Stimulated activated naive B cell treated with anti-CD40 and anti-IgM and Interleukin-4, amounts not matched to agents 10 μg/mL and 1 μg/mL and 100 μg/mL, for 72 hours (primary cell): ENCODE measurements at places on chromosomes 5 and 9.

- no peak for DNase-seq
Measured at GRCh38 chr5:9320652-9321051, 225.2 kb downstream of the SEMA5A start.

GRCh38 chr5:97676608-97677007 is 493.6 kb upstream of the RIOK2 start:
- DNase-seq, result no peak

- DNase-seq, result no peak
Measured at GRCh38 chr9:104769655-104770054, 5.7 kb downstream of the NIPSNAP3B start.

DNA sequence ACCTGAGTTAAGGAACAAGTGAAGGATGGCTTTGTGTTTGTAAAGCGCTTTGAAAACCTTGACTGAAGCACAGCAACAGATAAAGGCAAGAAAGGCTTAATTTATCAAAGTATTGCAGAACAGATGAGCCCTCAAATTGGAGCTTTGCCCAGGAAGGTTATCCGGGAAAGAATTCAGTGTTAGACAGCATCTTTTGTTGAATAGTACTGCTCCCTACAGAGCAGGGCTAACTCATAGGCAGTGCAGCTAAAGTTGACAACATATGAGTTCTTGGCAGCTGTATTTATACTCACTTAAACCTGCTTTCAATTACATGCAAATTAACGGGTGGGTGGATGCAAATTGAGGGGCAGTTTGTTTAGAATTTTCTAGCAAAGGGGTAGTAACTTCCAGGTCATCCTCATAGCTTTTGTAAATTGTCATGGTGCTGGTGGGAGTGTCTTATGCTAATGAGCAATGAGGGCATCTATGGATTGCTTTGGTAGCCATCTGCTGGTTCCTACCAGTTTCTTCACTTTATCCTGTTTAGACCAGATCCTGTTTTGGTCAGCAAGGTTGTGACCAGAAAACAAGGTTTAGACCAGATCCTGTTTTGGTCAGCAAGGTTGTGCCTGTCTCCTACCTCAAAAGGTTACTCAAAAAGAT is 105.8 kb downstream of the GDA start:
- no peak for DNase-seq

DNA sequence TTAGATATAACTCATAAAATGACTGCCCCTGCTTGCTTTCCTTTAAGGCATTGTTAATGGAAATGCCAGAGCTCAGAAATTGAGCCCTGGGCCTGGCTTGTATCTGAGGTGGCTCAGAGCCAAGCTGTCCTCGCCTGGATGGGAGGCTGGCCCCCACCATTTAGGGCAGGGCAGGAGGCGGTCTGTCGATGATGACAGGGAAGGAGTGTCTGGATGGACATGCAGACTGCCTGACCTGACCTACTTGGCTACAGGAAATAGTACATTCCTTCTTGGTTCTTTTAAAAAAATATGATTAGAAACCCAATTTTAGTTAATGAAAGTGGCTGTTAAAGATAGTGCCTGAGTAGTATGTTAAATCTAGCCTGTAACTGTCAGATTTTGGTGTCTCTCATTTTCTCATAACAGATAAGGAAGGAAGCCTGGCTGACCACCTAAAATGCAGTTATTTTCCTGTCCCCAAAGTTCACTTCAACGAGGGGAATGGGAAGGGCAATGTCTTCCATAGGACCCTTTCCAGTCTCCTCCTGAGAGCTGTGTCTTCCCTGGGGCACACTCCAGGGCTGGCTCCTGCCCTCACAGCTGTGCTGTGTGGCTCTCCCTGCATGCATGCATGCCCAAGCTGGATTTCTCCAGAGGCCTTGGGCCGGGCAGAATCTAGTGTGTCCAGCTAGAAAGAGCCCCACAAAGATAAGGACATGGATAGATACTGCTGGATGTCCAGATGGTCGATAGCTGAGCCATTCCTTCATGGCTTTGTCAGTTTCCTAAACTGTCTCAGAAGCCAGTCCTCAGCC is 42.3 kb downstream of the MACROH2A1 start:
- DNase-seq, result no peak

DNA sequence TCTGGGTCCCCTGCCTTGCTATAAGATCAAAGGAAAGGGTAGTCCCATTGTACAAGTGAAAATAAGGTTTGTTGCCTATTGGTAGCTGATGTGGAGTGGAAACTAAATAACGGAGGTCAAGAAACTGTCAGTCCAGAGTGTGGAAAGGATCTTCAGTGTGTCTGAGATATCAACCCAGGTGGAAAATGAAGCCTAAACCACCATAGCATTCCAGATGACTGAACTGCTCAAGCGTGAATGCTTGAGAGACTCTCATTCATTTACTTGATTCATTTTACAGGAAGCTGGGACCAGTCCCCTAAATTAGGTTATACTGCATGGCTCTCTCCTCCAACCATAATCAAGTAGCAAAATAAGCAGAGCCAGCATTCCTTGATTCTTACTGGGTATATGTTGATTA is 116.0 kb upstream of the SLC28A3 start:
- no peak for DNase-seq

- no peak for DNase-seq
Measured at GRCh38 chr5:29983528-29984155, 1209.8 kb upstream of the CDH6 start.

- no peak for DNase-seq
Measured at GRCh38 chr5:124948062-124948753, 201.8 kb upstream of the ZNF608 start.

DNA sequence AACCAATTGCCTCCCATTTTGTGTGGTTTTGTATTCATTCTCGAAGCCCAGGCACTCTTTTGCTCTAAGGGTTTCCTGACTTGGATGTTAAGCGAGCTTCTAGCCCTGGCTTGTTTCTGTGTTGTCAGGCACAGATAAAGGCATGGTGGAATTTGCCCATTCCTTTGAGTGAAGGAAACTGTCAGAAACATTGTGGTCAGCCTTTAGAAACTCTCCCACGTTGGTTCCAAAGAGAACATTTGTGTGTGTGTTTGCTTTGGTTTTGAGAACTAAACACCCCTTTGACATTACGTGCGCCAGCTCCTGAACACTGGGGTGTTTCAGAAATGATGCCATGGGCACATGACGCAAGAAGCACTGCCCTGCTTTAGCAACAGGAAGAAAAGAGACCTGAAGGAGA is 320.9 kb downstream of the NTRK2 start:
- no peak for DNase-seq

- no peak for DNase-seq
Measured at GRCh38 chr5:115977096-115977495, 14.8 kb downstream of the LVRN start.

DNA sequence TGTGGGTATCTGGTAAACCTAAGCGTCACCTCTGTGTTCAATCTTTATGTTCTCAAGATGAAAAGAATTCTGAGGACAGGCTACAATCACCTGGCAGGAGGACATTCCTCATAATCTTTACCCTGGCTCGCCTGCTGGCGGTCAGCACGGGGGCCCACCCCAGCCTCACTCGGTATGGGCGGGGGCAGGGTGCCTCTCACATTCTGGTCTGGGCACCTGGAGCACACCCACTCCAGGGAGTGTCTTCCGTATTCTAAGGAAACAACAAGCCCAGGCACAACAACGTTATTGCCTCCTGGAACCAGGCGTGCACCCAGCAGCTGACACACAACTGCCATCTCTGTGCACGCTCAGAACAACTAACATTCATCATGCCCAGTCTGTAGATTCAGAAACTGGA is 179.8 kb downstream of the ROR2 start:
- DNase-seq, result no peak

GRCh38 chr5:40572937-40573336 is 106.8 kb upstream of the PTGER4 start:
- DNase-seq, result no peak

DNA sequence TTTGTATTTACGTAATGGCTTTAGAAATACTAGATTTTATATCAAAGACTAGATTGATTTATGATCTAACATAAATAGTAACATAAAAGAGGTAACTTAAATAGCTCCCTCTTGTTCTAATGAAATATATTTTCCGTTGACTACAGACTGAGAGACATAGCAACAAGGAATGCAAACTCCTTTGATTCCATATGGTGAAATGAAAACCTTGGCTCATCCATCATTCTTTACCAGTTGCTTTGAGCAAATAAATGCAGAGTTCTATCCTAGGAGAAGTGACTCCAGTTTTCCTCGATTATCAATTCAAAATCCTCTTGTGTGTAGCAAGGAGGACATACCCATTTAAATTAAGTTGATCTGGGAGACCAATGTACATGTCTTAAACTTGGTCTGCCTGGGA is 18.0 kb upstream of the JAKMIP2 start:
- DNase-seq, result no peak

GRCh38 chr5:90356622-90357021 is 52.9 kb downstream of the CETN3 start:
- no peak for DNase-seq

DNA sequence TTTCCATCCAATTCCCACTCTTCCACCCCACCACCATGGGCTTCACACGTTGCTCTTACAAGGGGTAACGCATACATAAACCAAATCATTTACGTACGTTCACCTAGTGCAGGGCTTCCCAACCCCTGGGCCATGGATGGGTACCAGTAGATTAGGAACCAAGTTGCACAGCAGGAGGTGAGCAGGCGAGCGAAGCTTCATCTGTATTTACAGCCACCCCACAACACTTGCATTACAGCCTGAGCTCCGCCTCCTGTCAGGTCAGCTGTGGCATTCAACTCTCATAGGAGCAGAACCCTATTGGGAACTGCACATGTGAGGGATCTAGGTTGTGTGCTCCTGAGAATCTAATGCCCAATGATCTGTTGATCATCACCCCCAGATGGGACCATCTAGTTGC is 82.3 kb downstream of the CEMIP2 start:
- no peak for DNase-seq

- no peak for DNase-seq
Measured at GRCh38 chr5:153629027-153629895, 138.8 kb downstream of the GRIA1 start.

GRCh38 chr5:141641634-141642267 is 5.0 kb downstream of the RELL2 start:
- DNase-seq, result no peak

GRCh38 chr5:7242118-7242710 is 153.7 kb upstream of the ADCY2 start:
- DNase-seq, result no peak

GRCh38 chr5:59421986-59422941 is 471.3 kb downstream of the PDE4D start:
- DNase-seq, result no peak

DNA sequence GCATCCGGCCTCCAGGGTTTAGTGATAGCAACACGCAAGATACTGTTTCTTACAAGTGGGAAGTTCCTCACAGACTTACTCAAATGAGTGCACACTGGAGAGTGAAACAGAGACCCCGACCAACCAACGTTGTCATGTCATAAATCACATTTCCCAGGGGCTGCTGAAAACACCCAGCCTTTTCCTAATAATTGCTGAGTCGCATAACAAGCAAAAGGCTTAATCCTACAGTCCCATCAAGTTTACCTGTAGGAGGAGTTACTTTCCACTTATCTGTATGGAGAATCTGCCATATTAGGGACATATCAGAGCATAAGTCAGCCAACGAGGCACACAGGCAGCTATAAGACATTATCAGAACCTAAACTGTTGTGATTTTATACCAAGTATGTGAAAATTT is 156.4 kb upstream of the LHFPL2 start:
- DNase-seq, result no peak

DNA sequence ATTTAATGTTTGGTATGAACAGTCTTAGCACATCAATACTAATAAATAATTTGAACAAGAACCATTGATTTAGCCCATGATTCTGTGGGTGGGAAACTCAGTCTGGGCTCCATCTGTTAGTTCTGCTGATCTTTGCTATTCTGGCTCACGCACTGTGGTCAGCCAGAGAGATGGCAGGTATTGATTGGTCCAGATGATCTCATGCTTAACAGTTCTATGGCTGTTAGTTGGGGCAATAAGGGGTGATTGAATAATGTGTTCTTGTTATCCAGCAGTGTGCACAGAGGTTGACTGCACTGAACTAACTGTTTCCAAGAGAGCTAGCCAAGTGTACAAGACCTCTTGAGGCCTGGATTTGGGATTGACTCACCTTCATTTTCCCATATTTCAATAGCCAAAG is 824.3 kb downstream of the SEMA5A start:
- DNase-seq, result no peak

DNA sequence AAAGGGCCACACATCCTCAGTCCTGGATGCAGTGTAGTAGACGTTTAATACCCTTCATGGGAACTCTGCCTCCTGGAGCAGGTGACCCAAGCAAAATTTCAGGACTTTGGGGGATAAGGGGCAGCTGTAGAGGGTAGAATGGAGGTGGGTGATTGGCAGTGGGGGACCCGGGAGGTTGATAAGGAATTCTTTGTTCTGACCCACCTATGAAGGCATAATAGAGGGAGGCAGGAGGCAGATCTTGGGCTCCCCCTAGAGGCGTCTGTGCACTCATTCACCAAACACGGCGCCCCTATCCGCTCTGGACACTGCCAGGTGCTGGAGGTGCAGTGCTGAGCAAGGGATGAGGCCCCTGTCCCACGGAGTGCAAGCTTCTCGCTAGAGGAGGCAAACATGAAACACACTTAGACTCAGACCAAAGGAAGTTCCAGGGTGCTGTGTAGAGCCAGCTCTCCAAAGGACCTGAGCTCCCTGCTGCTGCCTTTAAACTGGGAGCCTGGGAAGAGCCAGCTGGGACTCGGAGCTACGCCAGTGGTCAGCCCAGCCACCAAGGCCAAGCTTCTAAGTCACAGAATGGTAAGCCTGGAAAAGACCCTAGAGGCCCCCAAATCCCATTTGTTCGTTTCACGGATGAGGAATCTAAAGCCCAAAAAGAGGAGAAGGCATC is 7.7 kb downstream of the IL17B start:
- peak; percentile 26 for DNase-seq

GRCh38 chr5:74179701-74180100 is 460.8 kb downstream of the ENC1 start:
- DNase-seq, result no peak

DNA sequence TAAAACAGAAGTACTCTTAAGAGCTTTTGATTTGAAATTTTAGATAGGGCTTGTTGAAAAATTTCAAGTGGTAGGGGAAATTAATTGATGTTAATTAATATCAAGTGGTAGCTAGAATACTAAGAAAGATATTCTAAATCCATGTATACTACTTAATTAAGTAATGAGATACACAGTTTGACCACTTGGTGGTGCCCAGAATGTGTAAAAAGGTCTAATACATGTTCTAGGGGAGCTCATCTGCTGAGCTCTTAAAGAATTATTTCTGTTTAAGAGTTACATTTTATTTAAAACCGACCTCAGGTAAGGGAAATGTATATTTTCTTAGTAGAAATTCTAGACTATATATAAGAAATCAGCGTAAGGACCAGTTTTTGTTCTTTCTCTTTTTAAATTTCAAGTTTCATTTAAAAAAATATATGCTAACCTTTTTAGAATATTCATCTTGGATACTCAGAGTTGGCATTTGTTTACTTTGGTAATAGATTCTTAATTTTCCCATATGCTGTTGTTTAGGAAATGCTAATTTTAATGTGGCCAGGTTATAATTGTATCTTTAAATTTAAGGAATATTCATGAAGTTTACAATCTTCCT is 61.5 kb downstream of the LNPEP start:
- no peak for DNase-seq
